Kidney epithelial cell (primary cell): ENCODE measurements at places on chromosomes 5 and 9.

- DNase-seq = no peak
Measured at GRCh38 chr5:128014578-128014977, 69.0 kb upstream of the SLC12A2 start.

- peak; percentile 23 for DNase-seq
Measured at GRCh38 chr5:95417971-95418370, 26.8 kb downstream of the FAM81B start.

- no peak for DNase-seq
Measured at GRCh38 chr5:109750463-109750862, 60.7 kb downstream of the MAN2A1 start.

- DNase-seq = no peak
Measured at GRCh38 chr9:137348769-137349470, 46.8 kb upstream of the NRARP start.

GRCh38 chr5:57280853-57281252 is 107.0 kb downstream of the GPBP1 start:
- DNase-seq = no peak

DNA sequence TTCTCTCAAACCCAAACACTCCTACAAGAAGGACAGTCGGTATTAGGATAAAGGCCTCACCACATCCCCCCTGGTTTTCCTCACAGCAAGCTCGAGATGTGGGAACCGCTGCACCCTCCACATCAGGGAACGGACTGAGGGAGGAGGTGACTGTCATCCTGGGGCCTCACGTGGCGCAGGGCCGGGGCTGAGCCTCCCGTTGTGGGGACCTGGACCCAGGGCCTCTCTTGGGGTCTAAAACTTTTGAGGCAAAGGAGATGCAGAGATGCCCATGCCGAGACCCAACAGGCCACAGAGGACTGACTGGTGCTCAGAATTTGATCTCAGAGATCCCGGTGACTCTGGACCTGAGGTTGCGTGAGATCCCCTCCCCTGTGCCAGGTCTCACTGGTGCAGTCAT is 72.7 kb downstream of the MRPL36 start:
- DNase-seq = no peak

GRCh38 chr9:24881361-24881760 is 335.7 kb upstream of the IZUMO3 start:
- DNase-seq = no peak

DNA sequence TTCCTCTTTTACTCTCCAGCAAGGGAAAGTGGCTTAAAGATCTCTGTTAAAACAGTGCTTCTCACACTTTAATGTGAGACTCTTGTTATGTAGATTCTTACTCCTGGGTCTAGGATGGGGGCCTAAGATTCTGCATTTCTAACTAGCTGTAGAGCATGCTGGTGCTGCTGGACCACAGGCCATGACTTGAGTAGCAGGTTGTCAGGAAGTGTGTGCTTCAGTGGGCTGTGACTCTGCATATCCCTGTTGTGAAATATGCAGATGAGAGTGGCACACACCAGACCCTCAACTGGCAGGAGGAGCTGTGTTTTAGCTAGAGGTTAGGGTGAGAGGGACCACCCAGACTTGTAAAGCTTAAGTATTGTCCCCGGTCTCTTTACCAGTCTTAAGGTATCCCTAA is 191.1 kb upstream of the DMRT1 start:
- DNase-seq = peak; percentile 5

DNA sequence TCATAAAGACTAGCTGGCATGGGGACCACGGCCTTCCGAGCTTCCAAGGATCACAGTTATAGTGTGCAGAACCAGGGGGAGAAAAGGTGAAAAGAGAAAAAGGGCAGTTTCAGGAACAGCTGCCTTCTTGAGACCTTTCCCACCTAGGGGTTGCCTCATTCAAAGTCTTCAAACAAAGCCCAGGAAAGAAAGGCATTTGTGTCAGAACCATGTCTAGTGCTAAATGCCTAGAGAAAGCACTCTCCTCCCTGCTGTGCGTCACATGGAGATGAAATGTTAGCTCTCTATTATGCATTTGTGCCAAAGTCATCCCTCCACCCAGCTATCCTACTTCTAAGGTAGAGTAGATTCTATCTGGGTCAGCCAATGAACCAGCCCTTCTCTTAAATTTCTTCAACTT is 1037.3 kb upstream of the WWC1 start:
- DNase-seq = no peak

DNA sequence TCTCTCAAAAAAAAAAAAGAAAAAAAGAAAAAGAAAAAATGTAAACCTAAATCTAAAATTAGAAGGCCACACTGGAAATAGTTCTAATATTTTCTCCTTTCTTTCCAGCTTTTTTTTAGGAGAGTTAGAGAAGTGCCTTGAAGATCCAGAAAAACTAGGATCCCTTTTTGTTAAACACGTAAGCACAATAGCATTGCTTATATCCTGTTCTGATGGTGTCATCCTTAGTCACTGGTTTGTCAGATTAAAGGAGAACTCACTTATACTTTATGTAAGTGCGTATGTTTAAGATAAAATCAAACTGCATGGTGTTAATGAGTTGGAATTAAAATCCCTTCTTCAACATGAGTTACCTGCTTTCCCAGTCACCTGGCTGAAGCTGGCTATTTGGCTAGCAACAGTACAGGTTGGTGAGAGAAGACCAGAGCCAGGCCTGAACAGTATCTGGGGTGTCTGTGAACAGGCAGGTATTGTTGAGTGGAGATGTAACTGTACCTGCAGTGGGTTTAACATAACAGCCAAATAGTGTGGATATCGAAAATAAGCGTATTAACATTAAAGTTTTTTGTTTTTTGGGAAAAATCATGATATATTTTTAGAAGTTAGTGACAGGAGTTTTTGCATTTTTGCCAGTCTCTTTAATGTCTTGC is 104.7 kb upstream of the OTULINL start:
- DNase-seq = no peak

- no peak for DNase-seq
Measured at GRCh38 chr9:35664531-35665470, at the start of gene ARHGEF39. ARHGEF39 (minus strand) TSS chr9:35665195; CDS start chr9:35665169, 26 bp downstream.

- DNase-seq = no peak
Measured at GRCh38 chr9:126953041-126953809, 38.6 kb downstream of the RALGPS1 start.

DNA sequence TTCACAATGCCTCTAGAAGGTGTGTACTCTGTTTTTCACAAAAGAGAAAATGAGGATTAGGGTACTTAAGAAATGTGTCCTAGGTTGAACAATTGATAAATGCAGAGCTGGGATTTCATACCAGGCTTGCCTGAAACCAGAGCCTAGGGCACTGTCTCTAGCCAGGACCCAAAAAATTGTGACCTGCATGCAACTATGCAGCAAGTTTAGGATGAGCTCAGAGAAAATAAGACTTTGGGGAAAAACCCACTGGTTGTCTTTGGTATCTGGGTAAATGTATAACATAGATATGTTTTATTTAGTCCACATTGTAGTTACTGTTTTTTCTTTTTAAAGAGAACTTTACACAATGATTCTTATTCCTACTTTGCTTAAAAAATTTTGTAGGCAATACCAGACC is 177.1 kb upstream of the SEMA6A start:
- no peak for DNase-seq

- DNase-seq = no peak
Measured at GRCh38 chr9:76557674-76558225, 98.8 kb downstream of the GCNT1 start.

DNA sequence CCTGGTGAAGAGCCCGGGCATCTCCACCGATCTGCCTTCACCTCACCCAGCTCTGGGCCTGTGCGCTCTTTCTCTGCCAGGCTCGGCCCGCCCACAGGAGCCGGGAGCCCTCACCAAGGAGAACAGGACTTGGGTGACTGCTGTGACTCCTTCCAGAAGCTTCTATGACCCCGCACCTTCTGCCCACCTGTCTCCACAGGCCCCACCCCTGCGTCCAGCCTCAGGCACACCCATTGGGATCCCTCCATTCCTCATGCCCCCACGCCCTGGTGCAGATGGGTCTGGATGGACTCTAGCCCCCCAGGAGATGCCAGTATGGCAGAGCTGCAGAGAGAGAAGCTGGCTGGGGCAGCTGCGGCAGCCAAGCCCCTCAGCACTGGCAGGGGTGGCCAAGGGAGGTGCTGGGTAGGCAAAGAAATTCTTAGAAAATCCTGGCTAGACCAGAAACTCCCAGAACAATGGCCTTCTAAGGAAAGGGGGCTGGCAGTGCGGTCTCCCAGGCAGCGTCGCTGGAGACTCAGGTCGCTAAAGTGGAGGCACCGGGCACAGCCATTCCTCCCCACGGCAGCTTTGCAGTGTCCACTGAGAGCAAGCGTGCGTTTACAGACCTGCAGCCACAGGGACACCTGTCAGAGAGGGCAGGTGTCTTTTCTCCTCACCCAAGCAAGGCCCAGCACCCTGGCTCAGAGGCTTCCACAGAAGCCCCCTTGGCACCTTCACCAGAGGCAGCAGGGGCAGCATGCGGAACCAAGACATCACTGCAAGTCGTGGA is 17.3 kb downstream of the LPCAT1 start:
- no peak for DNase-seq
